ENCODE measurements at places on chromosomes 11 and 22. TPM values are rescaled to one million over a fixed set of nuclear protein-coding genes. Genes with fewer than 3 reads are reported as not detected.

GRCh38 chr11:71165771-71166170, 86.6 kb downstream of the SHANK2 start:
- no peak for DNase-seq

GRCh38 chr11:15613789-15614188, 499.1 kb downstream of the INSC start:
- no peak for DNase-seq

DNA sequence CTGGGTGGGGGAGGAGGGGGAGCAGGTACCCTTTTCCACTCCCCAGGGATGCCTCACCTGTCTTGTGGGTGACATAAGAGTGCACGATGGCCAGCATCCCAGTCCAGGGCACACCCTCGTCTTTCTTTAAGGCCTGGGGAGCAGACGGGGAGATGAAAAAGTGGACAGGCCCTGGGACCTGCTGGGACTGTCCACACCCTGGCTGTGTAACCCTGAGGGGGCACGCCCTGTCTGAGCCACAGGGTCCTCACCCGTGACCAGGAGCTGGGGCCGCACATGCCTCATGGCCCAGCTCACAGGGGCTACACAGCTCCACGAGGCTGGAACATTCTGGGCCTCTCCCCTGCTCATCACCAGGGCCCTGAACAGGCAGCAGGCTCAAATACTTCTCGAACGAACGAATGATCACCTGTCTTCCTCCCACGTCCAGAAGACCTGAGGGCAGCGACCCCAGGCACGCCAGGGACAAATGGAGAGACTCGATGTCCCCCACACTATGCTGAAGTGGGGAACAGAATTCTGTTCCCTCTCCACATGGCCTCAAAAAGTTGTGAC, 123.9 kb downstream of the PHF21B start:
- DNase-seq: no peak

- DNase-seq: peak; percentile 90
Measured at GRCh38 chr11:67584205-67584880, 731 bp downstream of the GSTP1 start.

DNA sequence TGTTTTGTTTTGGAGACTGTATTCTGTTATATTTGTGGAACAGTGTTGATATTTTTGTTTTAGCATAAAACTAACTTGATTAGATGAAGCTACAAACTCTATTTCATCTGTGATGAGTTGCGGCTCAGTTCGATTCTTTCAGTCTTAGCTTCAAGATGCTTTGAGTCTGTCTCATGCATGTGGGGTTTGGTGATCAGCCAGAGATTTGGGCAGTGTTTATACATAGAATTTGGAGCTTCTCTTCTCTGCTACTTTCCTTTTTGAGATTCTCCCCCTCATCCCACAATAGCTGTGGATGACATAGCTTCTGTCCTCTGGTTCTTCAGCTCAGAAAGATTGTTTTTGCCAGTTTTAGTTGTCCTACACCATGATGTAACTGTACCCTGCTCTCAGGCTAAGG, 90.4 kb downstream of the ARHGAP20 start:
- DNase-seq: no peak

DNA sequence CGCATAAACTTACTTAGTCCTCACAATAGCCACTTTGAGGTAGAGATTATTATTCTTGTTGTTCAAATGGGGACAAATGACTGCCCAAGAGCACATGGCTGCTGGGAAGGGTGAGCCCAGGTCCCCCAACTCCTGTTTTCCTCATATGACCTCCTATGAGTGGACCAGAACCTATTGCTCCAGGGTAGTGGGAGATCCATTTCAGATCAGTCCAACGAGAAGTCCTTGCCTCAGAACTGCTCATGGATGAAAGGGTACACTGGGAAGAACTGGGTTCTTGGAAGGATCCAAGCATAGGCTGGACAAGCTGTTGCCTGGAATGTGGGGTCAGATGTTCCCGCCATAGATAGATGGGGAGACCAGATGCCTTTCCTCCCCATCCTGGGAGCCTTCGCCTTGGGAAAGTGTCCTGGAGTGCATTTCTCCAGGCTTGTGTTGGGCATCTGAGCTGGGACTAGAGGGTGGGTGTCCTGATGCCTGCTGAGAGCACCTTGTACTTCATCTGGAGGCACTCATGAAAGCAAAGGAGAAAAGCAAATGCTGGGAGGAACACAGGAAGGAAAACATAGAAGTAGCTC, 146.3 kb upstream of the B3GAT1 start:
- no peak for DNase-seq

DNA sequence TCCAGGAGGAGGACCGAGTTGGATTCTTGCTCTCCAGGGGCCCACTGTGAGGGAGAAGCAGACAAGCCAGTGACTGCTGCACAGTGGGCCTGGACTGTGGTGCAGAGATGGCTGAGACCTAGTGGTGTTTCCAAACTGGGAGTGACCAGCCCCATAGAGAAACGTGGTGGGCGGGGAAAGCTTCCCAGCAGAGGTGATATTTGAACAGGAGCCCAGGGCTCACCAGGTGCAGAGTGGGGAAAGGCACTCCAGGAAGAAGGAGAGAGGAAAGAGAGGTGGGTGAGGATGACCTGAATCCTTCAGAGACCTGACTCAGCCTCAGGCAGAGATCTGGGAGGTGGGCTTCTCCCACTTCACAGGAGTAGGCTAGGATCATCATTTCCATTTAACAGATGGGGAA, 52.1 kb upstream of the RASD2 start:
- no peak for DNase-seq

- DNase-seq: no peak
Measured at GRCh38 chr11:126436209-126436755, 80.8 kb downstream of the ST3GAL4 start.

GRCh38 chr22:37175414-37176281, 12.4 kb downstream of the C1QTNF6 start:
- DNase-seq: no peak

- no peak for DNase-seq
Measured at GRCh38 chr11:100930185-100930778, 199.3 kb downstream of the PGR start.

DNA sequence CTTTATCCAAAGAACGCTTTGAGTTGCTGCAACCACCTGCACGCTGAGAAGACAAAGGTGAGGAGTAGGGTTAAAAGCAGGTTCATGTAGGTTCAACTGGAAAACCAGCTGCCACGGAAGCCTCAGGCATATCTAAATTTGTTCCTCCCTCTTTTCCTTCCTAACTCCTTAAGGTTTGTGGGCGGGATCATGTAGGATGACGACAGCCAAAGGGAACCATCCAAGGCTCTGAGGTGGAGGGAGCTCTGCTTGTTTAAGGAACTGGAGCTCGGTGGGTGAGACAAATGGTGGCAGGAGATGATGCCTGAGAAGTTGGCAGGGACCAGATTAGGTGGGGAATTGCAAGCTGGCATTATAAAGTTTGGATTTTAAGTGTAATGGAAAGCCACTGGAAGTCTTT, 60.3 kb downstream of the SPON1 start:
- no peak for DNase-seq

- DNase-seq: peak; percentile 88
Measured at GRCh38 chr11:65274735-65275682, 13.2 kb downstream of the POLA2 start.

DNA sequence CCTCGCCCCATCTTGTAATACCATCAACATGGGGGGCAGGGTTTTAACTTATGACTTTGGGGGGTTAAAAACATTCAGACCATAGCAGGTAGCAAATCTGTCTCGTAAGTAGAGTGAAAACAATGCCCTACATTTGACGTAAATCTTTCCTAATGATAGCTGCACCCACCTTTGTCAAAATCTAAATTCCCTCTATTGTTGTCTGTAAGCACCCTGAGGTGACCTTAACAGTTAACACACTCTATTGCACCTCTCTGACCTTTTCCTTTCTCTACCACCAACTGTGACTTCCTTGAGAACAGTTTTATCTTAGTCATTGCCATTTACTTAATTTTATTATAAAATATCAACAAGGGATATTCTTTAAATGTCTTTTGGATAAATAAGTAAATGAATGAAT, 1024.9 kb upstream of the CNTN5 start:
- DNase-seq: no peak

DNA sequence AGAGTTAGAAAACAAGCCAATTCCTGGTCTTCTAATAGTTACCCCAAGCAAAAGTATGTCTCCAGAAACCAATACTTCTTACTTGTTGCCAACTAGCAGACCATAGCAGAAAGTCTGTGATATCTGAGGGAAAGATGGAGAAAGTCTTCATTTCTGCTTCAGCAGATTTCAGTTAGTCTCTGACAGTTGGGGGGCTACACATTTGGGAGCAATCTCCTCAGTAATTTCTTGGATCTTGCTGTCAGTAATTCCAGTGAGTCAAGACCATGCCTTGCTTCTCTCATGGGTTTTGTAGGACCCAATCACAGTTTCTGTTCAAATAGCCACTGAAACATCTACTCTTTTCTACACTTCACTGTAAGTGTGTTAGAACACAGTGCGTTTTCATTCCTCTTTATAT, 118.8 kb downstream of the ATXN10 start:
- DNase-seq: no peak

The RIMBP3B gene
- not detected for total RNA-seq

The IL18 gene
- 20.0 TPM for total RNA-seq

The OR8G5 gene
- total RNA-seq: not detected

The OR52A1 gene
- not detected for total RNA-seq

The SLC5A12 gene
- 0.47 TPM for total RNA-seq

The LIF gene
- total RNA-seq: 2.1 TPM

The PAFAH1B2 gene
- 77.2 TPM for total RNA-seq

The KRTAP5-9 gene
- total RNA-seq: 10.3 TPM

The EIF3L gene
- total RNA-seq: 544 TPM

The OR6A2 gene
- total RNA-seq: 0.68 TPM

The ASRGL1 gene
- total RNA-seq: 6.2 TPM

Measured in ureter (tissue), 1 donor.